Vagina (tissue), 2 donors: ENCODE measurements at places on chromosomes 2 and 18. TPM values are rescaled to one million over a fixed set of nuclear protein-coding genes. Genes with fewer than 3 reads are reported as not detected.

- DNase-seq, result no peak
These were observed 10.1 kb downstream of the KIF3C start for GRCh38 chr2:25972049-25972823.

DNA sequence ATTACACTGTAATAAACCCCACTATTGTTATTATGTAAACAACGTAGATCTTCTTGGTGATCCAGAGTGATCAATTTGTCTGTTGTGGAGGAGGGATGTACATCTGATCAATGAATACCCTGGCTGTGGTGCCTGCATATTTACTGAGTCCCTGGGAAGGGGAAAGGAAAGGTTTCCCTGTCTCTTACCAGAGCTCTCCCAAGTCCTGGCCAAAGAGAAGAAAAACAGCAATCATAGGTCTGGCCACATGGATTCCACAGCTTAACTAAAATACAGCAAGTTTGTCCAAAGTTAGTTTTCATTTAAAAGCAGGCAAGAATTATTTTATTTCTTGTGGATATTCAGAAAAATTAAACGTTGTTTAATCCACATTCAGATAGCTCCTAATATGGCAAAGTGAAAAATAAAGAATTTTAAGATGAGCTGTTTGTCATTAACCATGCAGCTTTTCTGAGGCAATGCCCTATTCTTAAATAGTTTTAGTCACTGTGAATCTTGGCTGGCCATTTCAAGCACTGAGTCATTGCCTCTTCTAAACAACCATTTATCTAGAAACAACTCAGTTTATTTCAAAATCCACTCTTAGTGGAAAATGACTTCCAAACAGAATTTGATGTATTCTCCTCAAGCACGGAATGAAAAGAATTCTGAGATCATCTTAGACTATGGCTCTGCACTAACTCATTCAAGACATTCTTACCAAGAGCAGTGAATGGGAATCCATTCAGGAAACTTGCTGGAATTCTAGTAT is 1004.4 kb upstream of the CDH2 start:
- no peak for DNase-seq

DNA sequence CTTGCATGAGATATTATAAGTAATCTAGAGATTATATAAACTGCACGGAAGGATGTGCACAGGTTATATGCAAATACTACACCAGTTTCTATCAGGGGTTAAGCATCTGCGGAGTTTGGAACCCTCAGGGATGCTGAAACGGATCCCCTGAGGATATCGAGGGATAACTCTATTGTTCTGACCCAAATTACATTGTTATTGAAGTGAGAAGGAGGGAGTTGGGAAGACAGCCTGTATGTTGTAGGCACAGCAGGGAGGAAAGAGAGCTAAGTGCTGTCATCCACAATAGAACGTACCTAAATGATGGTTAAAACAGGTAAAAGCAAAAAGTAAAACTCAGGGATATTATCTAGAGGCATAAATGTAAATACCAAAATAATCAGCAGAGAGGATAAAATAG is 44.6 kb upstream of the SMAD2 start:
- DNase-seq, result no peak

DNA sequence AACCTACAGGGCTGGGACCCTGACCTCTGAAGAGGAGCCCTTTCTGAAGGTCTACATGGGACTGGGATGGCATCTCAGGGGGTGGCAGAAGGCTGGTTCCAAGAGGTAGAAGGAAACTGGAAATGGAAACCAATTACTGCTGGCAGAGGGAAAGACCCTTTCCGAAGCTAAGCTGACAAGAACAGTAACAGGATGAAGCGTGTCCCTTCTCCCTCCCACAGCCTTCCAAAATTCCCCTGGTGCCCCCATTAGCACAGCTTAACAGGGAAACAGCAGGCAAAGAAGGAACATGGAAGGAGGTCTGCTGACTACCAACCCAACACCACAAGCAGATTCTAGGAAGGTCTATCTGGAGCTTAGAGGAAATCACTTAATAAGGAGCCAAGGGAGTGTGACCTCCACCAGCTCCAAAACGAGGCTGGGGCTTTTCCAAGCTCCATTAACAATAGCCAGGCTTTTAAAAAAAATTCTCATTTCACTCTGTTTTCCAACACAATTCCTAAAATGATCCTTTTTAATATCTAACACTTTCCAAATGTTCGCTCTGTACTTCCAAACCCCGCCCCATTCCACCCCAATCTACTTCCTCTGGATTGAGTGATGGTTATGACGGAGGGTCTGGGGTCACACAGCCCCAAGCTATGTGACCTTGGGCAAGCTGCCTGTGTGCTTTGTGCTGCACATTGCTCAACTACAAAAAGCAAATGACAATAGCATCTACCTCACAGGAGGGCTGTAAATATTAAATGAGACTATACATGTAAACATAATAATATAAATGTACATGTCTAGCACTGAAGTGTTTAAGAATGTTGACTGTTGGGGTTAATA is 55.2 kb downstream of the STK39 start:
- peak; percentile 74 for DNase-seq

DNA sequence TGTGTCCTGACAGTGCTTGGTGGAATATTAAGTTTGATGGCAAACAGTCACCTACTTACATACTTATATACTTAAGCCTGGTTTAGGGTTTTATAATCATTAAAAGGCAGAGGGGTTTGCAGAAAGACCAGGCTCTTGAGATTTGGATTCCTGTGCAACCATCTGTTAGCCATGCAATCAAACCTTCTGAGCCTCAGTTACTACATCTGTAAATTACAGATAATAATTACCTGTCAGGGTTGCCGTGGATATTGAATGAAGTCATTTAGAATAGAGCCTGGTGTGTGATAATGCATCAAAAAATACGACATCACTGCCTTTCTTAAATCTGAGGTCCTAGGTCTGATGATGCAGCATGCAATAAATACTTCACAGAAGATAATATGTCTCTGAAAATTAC is 152.9 kb downstream of the ARHGAP28 start:
- DNase-seq, result no peak

The DES gene
- total RNA-seq, result 883 TPM
